NCI-H526 treated with DMSO at 0.1 percent for 48 hours (cell line): ENCODE measurements at places on chromosomes 13 and 19.

GRCh38 chr19:48332662-48333466 is 7.5 kb downstream of the EMP3 start:
- DNase-seq: peak; percentile 99

DNA sequence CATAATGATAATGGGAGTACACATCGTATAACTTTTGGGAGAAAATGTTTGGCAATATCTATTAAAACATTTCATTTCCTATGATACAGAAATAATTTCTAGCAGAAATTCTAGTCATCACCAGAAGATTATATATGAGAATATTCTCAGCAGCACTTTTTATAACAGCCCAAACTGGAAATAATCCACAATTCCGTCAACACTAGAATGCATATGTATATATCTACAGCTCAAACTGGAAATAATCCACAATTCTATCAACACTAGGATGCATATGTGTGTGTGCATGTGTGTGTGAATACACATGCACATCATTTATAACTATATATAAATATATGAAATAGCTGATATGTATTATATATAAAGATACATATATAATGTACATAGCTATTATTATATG is 408.0 kb upstream of the KLHL1 start:
- DNase-seq: no peak

GRCh38 chr13:21579754-21580316 is 24.1 kb downstream of the MICU2 start:
- DNase-seq: no peak

DNA sequence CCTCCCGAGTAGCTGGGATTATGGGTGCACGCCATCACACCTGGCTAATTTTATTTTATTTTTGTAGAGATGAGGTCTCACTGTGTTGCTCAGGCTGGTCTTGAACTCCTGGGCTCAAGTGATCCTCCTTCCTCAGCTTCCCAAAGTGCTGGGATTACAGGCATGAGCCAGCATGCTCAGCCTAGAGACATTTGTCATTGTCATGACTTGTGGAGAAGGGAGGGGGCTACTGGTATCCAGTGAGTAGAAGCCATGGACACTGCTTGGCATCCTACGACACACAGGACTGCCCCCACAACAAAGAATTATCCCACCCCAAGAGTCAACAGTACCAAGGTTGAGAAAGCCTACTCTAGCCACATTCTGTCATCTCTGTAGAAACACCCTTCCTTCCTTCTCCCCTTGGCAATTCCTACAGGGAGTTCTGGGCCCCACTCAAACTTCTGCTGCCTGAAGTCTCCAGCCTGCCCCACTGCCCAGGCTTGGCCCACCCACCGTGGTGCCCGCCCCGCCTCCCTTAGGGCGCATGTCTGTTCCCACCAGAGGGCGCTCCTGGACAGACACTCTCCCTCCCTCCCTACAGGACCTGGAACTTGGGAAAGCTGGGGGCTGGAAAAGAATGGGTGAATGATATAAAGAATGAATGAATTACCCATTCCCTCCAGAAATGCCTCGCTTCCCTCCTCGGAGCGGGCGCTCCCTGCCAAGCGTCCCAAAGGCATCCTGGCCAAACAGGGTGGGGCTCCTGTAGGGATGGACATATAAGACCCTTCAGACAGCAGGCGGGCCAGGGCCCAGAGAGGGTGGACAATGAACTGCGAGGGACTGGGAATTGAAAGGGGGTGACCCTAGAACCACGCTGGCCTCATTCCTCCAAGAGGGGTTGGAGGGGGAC is 5.5 kb upstream of the EMP3 start:
- peak; percentile 27 for DNase-seq
